ENCODE measurements at places on chromosomes 5 and 9. TPM values are rescaled to one million over a fixed set of nuclear protein-coding genes. Genes with fewer than 3 reads are reported as not detected.

CCDC171 gene
- polyA plus RNA-seq: 0.38 TPM

ZNF367 gene
- polyA plus RNA-seq: 1.4 TPM

STPG3 gene
- not detected for polyA plus RNA-seq

- DNase-seq: no peak
Measured at GRCh38 chr5:135039271-135040033, 5.4 kb upstream of the PITX1 start.

DNA sequence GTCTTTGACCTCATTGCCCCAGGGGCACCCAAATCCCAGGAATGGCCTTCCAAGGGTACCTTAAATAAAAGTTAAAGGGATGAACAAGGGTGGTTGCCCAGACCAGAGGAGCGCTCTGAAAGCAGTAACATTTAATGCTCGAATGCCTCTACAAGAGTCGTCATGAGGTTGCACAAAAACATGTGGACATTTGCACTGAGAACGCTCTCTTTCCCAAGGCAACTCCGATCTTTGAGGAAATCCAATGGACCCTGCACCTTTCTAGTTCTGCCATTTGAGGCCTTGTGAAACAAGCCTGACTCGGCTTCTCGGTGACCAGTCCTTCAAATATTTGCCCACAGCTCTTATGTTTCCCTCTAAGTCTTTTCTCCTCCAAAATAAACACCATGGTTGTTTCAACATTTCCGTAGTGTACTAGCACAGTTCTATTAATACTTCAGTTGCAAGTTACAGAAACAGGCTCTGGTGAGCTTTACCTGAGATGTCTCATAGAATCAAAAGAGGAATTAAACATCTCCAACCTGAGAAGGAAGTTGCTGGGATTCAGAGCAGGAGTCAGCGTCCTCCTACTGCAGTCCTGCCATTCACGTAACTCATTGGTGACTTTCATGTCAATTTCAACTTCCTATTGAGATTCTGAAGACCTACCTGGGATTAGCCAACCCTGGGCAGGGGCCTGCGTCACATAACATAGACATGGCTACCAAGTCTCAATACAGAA, 168.8 kb upstream of the RAI14 start:
- no peak for DNase-seq

DNA sequence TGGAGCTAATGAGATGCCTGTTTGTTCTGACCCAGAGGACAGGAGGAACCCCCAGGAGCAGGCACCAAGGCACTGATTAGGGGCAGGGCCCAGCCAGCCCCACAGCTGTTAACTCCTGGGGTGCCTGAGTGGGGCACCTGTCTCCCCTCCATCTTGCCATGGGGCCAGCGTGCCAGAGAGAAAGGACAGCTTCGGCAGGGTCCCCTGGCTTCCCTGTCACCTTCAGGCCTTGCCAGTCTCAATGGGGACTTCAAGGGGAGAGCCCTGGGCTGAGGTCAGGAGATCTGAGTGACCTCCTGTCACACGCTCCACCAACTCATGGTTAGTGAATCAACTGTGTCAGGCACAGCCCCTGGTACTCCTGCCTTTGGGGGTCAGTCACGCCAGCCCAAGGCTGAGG, 152.7 kb upstream of the MVB12B start:
- peak; percentile 43 for DNase-seq

GRCh38 chr5:10576121-10576789, 12.4 kb downstream of the ANKRD33B start:
- DNase-seq: no peak

DNA sequence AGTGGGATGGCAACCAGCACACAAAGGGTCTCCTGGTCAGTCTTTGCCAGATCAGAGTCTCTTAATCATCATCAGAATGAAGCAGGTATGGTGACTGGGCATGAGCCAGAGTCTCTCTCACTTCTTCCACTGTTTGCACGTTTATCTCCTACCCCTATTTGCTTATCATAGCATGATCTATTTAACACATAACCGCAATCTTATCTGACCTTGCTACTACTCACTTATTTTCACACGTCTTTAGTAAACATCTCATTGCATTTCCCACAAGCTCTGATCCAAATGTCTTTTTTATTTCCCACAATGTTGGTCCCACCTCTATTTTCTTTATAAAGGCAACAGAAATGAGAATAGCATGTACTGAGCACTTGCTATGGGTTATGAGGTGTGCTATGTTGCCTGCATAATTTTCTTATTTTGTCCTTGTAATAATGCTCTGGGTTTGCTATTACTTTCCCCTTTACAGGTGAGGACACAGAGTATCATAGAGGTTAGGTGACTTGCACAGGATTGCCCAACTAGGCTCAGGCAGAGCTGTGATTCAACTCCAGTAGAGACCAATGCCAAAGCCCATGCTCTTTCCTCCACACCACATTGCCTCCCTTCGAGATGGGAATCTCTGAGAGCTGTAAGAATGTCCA, 39.7 kb upstream of the IL7R start:
- no peak for DNase-seq

DNA sequence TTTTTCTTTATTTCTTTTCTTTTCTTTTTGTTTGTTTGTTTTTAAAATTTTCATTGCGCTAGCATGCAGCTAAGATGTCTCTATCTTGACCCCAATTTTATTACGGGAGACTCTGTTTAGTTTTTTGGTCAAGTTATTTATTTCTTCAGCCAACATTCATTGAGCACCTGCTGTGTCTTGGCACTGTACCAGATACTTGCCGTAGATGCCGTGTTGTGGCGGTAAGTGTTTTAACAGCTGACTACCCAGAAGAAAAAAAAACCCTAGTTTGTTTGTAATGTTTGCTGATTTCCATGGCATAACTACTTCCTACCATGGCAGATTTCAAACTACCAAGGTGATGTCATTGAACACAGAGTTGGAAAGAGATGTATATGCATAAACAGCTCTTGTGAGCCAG, 65.0 kb downstream of the UGCG start:
- no peak for DNase-seq
